ENCODE measurements at places on chromosomes 2 and 18.

DNA sequence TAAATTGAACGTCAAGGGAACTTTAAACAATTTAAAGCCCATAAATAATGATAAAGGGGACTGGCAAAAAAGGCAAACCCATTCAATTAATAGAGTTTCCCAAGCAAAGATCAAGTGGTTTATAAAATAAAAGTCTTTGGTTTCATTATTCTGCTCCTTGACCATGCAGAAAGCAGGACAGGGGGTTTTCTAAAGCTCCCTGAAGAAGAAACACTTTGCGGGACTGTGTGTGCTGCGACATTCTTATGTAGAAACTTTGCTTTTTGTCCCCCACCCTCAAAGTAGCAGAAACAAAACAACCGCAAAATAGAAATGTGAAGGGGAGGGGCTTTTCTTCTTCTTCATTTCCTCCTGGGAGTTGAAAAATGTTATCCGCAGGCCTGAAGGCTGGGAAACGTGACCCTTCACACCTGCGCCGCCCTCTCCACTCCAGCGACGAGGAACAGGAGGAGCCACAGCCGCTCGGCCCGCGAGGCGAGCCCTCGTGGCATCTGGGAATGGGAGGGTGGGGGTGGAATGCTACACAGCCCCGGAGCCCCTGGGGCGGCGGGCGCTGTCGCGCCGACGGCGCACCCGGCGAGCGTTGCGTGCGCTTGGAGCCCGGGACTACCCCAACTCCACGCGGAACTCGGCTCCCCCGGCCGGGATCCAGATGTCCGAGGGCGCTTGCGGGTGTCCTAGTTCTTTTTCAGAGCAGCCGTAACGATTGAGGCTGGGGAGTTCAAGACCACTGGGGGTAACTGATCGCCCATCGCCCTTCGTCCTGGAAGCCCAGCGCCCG lies 4.3 kb upstream of the GBX2 start:
- DNase-seq, result no peak

- DNase-seq, result no peak
These were observed 29.9 kb downstream of the RHBDD1 start for GRCh38 chr2:226865710-226866109.

- no peak for DNase-seq
These were observed 77.4 kb upstream of the DNMT3A start for GRCh38 chr2:25418944-25419677.

DNA sequence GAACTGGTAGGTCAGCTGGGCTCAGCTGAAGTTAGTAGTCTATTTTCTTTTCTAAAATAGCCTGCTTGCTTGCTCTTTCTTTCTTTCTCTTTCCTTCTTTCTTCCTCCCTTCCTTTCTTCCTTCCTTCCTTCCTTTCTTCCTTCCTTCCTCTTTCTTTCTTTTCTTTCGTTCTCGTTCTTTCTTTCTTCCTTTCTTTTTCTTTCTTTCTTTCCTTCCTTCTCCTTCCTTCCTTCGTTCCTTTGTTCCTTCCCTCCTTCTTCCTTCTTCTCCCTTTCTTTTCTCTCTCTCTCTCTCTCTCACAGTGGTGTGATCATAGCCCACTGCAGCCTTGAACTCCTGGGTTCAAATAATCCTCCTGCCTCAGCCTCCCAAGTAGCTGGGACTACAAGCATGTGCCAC lies 29.2 kb upstream of the KDM3A start:
- DNase-seq, result no peak

DNA sequence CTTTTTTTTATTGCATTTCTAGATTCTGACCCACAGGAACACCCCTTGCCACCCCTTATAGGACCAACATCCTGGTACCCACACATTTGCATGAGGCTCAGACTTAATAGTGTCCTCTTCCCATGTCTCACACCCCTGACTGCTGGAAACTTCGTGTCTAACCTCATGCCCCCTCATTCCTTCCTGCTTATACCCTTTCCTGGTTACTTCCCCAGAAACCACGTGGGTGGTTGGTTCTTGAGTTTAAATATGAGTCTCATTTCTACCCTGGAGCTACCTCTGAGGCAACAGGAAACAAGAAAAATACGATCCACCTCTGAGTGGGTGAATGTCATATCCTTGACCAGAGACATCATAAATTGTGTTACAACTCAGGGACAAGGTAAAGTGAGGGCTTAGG lies 1.6 kb downstream of the TNP1 start:
- no peak for DNase-seq

DNA sequence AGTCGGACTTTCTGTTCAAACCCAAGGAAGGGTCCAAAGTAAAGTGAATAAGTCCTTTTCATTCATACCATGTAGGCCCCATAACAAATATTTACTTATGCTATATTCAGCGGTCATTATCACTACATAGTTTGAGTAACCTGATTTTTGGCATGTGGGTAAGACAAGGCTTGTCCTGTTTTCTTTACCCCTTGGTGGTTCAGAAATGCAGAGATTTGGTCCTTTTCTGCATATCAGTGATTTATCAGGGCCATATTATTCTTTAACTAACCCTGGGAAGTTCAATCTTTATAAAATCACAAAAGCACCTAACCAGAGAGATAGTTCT lies 157.4 kb downstream of the GPD2 start:
- DNase-seq, result no peak

GRCh38 chr2:153101187-153101586 lies 377.4 kb downstream of the RPRM start:
- no peak for DNase-seq

DNA sequence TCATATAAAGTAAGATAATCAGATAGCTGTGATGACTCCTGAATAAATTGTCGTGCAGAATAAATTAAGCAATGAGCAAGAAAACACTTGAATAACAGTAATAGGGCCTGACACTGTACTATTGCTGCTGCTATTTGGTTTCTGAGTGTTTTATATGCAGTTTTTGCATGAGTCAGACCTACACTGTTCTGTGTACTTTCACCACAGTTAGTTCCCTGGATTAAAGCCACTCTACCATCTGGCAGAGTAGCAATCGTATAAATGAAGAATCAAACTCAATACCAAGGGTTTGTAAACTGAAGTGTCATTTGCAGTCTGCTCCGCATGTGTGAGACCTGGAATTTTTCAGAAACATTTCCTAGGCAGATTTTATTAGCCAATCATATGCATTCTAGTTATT lies 398.6 kb upstream of the CDH7 start:
- no peak for DNase-seq

- DNase-seq, result no peak
These were observed 9.7 kb downstream of the VIT start for GRCh38 chr2:36706021-36706876.

DNA sequence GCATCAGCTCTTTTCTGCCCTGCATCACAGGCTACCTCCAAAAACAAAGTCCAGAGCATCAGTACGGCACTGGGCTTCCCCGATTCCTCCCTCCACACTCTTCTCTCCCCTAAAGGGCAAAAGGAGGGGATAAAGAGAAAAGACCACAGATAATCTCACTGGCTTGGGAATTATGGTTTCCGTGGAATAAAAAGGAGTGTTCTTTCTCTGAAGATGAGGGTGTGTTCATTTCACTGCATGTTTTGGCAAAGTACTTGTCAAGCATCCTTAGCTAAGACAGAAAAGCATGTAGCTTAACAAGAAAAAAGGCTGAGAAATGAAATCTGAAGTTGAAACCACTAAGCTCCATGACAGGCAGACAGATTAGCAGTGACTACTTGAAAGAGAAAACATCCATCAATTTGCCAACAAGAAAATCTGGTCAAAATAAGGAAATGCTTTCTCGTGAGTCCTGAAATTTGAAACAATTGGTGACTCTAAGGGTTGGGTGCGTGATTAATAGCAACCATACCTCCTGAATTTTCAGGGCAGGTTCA lies 20.6 kb upstream of the DSG3 start:
- no peak for DNase-seq

- no peak for DNase-seq
These were observed 137.4 kb downstream of the NFATC1 start for GRCh38 chr18:79533146-79533545.

DNA sequence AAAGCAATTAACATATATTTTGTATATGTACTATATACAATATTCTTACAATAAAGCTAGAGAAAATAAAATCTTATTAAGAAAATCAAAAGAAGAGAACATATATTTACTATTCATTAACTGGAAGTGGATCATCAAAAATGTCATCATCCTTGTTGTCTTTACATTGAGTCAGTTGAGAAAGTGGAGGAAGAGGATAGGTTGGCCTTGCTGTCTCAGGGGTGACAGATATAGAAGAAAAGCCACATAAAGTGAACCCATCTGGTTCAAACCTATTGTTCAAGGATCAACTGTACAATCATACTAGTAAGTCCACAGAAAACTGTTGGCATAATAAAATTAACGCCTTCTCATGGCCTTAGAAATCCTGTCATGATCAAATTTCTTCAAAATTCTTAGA lies 26.6 kb downstream of the SESTD1 start:
- no peak for DNase-seq

GRCh38 chr2:29920631-29921559 lies 491 bp downstream of the ALK start:
- no peak for DNase-seq

- no peak for DNase-seq
These were observed 34.3 kb upstream of the LGALSL start for GRCh38 chr2:64419596-64420165.

- no peak for DNase-seq
These were observed 55.7 kb downstream of the NCAPH start for GRCh38 chr2:96391153-96391827.

DNA sequence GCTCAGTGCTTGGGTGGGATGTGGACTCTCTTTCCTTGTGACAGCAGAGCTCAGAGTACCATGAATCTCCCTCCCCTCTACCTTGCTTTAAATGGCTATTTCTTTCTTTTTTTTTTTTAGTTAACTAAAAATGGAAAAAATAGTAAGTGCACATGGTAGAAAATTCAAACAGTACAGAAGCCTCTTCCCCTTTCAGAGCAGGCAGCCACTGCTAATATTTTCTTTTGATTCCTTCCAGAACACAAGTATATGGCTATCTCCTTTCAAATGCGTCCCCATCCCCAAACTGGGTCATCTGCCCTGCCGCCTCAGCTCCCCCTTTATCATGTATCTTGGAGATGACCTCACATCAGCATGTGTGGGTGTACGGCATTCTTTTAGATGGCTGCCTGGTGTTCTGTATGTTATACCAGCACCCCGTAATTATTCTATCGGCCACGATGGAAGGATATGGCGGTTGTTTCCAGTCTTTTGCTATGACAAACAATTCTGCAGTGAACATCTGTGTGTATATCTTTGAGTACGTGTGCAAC lies 70.5 kb upstream of the DLX2 start:
- DNase-seq, result no peak

GRCh38 chr2:19409046-19409445 lies 50.6 kb upstream of the OSR1 start:
- DNase-seq, result no peak

- DNase-seq, result no peak
These were observed 111.6 kb downstream of the RNF144A start for GRCh38 chr2:7028846-7029245.

GRCh38 chr2:229779650-229780049 lies 65.3 kb upstream of the DNER start:
- DNase-seq, result peak; percentile 57

DNA sequence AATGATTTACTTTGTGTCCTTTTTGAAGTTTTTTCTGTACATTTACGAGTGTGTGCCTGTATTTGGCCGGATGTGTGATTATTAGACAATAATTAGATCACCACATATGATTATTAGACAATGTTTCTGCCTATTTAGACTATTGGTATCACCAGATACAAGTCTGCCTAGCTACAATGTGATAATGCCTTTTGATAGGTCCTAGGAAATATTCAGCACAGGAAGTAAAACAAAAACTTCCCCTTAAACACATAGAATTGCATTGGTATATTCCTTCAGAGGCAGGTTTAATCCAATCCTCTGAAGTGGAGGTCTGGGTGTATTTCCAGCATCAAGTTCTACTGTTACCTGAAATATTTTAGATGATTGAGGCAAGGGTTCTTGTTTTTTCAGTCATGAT lies 275.1 kb downstream of the TGIF1 start:
- DNase-seq, result no peak

- no peak for DNase-seq
These were observed 2.0 kb upstream of the ZC3H6 start for GRCh38 chr2:112273349-112273748.
